Stimulated activated CD8-positive, alpha-beta memory T cell treated with anti-CD3 and anti-CD28 coated beads, Interleukin-15, amount 100 ng/mL, for 4 hours (primary cell): ENCODE measurements at places on chromosomes 3 and 15.

GRCh38 chr3:129453732-129454131 lies 13.7 kb downstream of the IFT122 start:
- DNase-seq, result no peak

DNA sequence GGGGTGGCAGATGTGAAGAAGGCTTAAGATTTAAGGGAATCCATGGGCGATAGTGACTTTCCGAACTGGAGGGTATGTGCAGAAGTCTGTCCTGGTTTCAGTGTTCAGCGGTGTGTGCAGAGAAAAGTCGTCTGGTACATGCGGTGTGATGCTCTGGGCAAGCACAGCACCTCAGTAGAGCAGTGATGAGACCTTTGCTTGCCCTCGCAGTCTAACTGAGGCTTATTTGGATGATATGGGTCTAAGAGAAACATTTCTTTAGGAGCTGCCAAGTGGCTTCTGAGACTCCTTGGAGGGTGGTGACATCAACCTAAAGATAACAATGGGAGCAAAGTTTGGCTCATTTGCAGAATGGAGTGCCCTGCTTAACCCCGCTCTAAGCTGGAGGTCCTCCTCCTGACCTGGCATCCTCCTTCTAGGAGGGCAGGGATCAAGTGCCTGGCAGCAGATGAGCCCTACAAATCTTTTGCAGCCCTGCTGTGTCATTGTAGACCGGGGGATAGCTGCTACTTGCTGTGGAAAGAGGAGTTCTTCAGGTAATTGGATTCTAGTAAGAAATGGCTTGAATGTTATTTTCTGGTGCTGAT lies 228.1 kb upstream of the AZI2 start:
- no peak for DNase-seq

DNA sequence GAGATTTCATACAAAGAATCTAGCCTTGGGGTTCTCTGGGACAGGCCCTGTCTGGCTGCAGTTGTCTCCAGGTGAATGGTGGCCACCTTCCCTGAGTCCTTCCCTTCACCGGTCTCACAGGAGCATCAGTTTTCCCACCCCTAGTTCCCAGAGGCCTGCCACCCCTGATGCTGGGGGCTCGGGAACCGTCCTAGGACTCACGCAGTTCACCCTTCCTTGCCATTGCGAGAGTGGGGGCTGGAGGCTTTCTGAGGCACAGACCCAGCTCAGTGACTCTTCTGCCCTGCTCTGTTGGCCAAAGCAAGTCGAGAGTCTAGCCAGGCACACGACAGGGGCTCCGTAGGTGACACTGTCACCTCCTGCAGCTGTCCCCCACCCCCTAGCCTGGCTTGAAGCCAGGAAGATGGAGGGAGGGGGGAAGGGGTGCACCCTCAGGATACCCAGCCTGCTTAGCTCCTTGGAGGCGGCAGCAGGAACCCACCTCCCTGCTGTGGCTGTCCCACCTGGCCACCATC lies 130.3 kb downstream of the NUP210 start:
- DNase-seq, result no peak

GRCh38 chr15:45776772-45777171 lies 141.9 kb downstream of the SQOR start:
- no peak for DNase-seq

GRCh38 chr3:177538750-177539730 lies 341.8 kb upstream of the TBL1XR1 start:
- no peak for DNase-seq

DNA sequence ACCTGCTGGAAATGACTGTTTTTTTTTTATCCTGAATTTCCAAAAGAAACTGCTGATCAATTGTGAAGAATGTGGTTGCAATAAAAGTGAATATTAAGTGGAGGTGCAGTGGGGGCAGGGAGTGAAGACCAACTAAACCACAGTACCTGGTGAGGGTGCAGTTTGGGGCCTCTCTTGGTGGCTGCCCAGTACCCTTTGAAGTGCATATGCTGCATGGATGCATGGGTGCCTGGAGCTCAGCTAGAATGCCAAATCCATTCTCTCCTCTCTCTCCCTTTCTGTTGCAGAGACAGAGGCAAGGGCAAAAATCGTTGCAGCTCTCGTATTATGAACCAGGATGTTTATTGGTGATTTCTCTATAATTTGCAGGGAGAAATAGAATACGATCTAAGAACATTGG lies 420.5 kb upstream of the ONECUT1 start:
- DNase-seq, result no peak

DNA sequence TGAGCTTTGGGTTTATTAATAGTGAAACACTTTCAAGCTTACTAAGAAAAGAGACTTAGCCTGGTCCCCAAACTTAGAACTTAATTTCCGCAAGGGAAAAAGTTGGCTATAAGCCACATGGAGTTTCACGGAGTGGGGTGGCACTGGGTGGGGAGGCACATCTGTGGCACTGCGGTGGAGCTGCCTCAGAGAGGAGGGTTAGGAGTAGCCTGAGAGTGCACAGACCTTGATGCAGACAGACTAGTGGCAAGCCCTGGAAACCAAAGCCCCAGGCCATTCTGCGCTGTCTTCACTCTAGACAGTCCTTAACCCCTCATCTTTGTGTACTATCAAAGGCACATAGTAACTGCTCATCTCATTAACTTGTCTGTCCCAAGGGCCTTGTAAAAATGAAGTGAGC lies 22.0 kb downstream of the CXCR6 start:
- DNase-seq, result no peak

- no peak for DNase-seq
These were observed 265.0 kb upstream of the AZI2 start for GRCh38 chr3:28613511-28614106.

GRCh38 chr15:78073046-78073787 lies 4.3 kb downstream of the TBC1D2B start:
- DNase-seq, result no peak

GRCh38 chr3:24793896-24794295 lies 299.2 kb upstream of the THRB start:
- DNase-seq, result no peak

DNA sequence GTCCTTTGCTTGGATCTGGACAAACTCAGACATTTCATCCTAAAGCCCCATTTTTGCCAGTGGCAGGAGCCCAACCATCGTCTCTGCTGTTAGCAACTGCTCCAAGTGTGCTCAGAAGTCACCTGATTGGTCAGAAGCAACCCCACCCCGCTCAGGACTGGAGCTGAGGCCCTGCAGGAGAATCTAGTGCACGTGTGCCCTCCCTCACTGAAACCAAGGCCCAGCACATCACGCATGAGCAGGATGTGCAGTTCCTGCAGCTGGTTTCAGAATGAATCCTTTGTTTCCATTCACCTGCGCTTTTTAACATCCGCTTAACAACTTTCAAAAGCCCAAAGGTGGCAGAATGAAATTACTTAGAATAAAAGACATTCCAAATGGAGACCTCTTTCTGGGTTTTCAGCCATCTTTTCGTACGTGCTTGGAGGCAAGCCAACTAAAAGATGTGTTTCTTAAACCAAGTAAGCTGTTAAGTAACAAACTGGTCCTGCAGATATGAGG lies 81.2 kb downstream of the SRGAP3 start:
- no peak for DNase-seq

GRCh38 chr15:60091157-60091556 lies 87.0 kb downstream of the FOXB1 start:
- no peak for DNase-seq
